CD4-positive, alpha-beta T cell (primary cell): ENCODE measurements at places on chromosomes 11 and 22.
A peak's percentile ranks its signal among the peaks of the same experiment; 100 is the strongest.

- DNase-seq = no peak
Measured at GRCh38 chr11:105100981-105101630, 38.5 kb downstream of the CARD18 start.

DNA sequence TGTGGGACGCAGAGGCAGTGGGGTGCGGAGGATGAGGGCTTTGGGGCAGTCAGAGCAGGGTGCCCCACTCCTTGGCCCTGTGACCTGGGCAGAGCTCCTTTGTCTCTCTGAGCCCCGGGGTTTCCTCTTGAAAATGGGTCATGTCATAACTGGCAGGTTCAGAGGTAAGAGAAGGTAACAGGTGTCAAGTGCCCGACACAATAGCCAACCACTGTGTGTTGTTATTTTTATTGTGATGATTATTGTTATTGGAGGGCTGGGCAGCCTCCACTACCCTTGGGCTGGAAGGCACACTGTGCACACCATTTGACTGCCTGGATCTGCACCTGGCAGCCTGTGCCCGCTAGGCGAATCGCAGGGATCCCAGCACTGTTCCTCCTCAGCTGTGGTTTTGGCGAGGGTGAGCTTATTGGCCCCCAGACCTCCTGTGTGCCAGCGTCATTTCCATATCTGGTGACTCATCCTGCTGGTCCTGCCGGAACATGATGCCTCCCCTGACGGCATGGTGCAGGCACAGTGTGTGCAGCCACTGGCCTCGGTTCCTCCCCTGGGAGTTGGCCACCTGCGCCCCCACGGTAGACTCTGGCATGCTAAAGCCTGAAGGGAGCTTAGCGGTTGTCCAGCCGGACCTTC lies 15.4 kb upstream of the SOX10 start:
- peak; percentile 30 for DNase-seq

DNA sequence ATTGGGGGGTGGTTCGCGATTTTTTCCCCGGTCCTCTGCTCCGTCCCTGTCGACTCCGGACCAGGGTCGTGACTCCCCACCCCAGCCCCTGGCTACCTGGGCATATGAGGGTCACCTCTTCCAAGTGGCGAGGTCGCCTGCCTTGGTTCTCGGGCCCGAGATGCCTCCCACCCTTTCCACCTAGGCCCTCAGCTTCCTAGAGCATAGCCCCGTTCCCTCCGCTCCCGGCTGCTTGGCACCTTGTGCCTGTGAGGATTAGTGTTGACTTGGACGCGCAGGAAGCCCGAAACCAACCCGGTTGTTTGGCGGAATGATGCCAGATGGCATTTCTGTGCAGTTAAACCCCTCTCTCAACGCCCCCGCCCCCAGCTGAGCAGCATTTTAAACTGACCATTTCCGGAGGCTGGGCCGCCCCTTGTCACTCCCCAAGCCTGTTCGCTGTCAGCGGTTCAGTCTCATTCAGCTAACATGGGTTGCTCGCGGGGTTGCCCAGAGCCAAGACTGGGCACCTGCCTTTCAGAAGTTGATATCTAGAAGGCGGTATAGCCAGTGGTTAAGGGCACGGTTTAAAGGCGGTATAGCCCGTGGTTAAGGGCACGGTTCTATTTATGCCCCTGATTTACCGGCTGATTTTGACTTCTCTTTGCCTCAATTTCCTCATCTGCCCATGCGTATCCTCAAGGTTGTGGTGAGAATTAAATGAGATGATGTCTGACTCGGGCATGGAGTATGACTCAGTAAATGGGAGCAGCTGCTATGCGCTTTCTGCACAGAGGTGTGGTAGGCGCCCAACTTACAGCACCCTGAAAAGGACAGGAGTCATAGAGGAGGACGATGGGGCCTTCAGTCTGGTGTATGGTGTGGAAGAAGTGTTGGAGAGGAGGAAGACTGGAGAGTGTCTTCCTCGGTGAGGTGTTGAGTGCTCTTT lies 639 bp downstream of the INCENP start:
- DNase-seq = no peak

DNA sequence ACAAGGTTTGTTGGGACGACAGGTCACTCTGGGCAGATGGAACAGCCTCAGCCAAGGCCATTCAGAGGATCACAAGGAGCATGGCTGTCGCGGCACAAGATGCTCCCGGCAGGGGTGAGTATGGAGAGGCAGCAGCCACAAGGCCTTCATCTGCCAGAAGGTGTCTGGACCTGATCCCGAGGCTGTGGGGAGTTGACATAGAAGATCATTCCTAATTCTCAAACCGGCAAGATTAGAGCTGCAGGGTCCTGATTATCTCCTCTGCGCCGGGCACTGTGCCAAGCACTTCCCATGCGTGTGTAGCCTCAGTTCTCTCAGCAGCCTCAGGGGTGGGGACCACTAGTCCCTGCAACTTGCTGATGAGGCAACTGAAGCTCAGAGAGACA lies 32.3 kb upstream of the RFPL3 start:
- DNase-seq = no peak

DNA sequence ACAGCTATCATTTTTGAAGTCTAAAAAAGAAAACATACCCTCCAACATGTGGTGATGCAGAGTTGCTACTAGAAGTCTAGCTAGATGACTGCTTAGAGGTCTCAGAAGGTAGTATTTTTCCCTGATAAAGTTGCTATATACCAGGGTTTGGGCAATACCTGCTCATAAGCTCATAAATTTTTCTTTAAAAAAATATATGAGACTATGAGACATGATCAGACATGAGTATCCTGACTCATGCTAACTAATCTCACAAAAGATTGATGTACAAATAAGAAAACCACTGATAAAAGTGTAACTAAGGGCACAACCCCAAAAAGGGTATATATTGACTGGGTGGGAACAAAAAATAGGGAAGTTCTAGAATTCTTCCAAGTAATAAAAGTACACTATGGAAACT lies 740.9 kb downstream of the METTL15 start:
- no peak for DNase-seq

DNA sequence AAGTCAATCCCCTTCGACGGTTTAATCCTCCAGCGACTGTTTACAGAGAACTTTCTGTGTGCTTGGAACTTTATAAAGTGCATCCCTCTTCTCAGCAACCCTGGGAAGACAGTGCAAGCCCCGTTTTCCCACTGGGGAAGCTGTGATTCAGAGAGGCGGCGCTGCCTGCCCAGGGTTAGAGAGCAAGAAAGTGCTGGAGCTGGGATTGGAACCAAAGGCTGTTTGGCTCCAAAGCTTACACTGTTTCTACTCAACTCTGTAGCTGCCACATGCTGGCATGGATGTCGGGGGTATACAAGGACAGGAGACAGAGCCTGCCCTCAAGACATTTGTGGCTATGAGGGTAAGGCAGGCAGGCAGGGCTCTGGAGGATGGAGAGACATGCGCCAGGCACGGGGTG lies 13.0 kb downstream of the FBLN1 start:
- no peak for DNase-seq

- peak; percentile 60 for DNase-seq
Measured at GRCh38 chr22:42621505-42622002, 6.9 kb upstream of the POLDIP3 start.

GRCh38 chr11:14454861-14455632 lies 44.6 kb downstream of the COPB1 start:
- DNase-seq = no peak

GRCh38 chr11:3202759-3203158 lies 15.9 kb downstream of the MRGPRG start:
- DNase-seq = no peak

GRCh38 chr11:99240192-99241030 lies 219.7 kb downstream of the CNTN5 start:
- DNase-seq = no peak

GRCh38 chr22:42661985-42662831 lies 13.0 kb upstream of the CYB5R3 start:
- peak; percentile 77 for DNase-seq

DNA sequence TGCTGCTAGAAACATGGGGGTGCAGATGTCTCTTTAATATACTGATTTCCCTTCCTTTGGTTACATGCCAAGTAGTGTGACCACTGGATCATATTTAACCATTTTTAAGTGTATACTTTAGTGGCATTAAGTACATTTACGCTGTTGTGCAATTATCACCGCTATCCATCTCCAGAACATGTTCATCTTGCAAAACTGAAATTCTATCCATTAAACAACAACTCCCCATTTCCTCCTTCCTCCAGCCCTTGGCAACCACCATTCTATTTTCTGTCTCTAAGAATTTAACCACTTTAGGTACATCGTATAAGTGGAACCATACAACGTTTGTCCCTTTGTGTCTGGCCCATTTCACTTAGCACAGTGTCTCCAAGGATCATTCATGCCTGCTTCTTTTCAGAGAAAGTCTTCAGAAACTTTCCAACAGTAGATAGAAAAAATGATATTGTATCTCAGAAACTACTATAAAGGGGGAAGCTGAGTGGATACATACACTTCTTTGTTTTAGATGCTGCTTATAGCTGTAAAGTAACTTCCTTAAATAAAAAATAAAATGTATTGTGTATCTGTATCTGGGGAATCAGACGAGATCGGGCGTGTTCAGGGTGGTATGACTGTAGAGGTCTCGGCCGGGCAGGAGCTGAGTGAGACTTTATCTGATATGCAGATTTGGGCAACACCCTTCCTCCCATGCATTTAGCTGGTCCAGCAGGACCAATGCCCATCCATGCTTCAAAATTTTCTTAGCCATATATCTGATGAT lies 44.6 kb upstream of the ZBED5 start:
- DNase-seq = peak; percentile 9

- DNase-seq = no peak
Measured at GRCh38 chr22:37781434-37782059, 26.2 kb upstream of the GCAT start.

DNA sequence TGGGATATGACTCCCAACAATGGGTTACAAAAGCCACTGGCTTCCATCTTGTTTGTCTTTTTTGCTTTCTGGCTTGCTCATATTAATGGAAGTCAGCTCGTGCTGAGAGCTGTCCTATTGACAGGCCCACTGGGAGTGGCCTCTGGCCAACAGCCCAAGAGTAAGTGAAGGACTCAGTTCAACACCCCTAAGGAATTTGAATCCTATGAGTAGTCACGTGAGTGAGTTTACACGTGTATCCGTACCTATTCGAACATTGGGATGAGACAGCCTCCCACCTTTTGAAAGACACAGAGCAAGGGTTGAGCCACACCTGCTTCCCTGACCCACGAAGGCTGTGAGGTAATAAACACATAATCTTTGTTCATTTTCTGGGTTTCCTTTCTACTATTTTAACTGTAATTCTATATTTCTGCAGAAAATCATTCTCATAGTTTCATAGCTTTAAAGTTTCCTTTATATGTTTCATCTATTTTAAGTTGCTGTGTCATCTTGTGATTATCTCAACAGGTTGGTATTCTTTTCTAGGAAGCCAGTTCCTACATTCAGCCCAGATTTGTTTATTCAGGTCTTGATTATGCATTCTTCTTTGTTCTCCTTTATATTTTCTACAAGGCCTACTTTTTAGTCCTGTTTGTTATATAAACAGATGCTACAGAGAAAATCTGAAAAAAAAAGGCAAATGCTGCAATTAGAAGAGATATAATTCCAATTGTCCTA lies 802.3 kb downstream of the CNTN5 start:
- no peak for DNase-seq
